ENCODE measurements at places on chromosomes 4 and X. TPM values are rescaled to one million over a fixed set of nuclear protein-coding genes. Genes with fewer than 3 reads are reported as not detected.

The PHOX2B gene
- total RNA-seq, result not detected

DNA sequence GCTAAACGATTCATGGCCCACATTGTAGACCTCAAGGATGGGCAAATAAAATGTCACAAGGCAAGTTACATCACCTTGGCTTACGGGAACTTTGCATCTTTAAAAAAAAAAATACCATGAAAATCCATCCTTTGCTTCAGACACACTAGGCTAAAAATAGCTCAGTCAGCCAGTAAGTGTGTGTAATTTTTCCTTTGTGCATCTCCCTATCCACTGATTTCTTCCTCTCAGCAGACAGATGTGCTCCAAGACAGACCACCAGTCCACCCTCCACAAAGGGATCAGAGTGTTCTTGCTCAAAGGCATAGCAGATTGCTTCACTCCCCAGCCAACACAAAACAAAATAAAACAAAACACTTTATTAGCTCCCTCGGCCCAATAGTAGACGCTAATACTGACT is 14.6 kb downstream of the LDB2 start:
- H3K4me3 ChIP-seq, result no peak overlapping the region
- H3K4me1 ChIP-seq, result no peaks in the 10 kb centered on the region
- DNase-seq, result no peak
- peaks cover 12% of the 10 kb centered on the region for H3K36me3 ChIP-seq

DNA sequence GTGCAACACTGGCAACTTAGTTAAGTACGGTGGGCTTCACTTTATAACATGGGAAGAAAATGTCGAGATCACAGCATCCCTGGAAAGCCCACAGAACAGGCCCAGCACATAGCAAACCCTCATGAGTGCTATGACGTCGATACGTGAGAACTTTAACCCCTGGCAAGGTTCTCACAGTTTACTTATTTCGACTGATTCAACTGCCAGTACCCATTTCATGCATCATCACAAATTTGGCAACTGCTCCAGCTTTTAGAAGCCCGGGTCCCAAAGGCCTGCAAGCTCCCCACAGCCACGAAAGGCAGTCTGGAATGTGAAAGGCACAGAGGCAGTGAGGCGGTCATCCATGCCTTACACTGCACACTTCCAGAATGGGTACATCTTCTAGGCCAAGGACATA is 41.2 kb downstream of the RELL1 start:
- no peak overlapping the region for H3K27ac ChIP-seq
- DNase-seq, result no peak
- no peaks in the 10 kb centered on the region for H3K4me1 ChIP-seq
- H3K4me3 ChIP-seq, result no peak overlapping the region
- H3K36me3 ChIP-seq, result peaks cover 22% of the 10 kb centered on the region

DNA sequence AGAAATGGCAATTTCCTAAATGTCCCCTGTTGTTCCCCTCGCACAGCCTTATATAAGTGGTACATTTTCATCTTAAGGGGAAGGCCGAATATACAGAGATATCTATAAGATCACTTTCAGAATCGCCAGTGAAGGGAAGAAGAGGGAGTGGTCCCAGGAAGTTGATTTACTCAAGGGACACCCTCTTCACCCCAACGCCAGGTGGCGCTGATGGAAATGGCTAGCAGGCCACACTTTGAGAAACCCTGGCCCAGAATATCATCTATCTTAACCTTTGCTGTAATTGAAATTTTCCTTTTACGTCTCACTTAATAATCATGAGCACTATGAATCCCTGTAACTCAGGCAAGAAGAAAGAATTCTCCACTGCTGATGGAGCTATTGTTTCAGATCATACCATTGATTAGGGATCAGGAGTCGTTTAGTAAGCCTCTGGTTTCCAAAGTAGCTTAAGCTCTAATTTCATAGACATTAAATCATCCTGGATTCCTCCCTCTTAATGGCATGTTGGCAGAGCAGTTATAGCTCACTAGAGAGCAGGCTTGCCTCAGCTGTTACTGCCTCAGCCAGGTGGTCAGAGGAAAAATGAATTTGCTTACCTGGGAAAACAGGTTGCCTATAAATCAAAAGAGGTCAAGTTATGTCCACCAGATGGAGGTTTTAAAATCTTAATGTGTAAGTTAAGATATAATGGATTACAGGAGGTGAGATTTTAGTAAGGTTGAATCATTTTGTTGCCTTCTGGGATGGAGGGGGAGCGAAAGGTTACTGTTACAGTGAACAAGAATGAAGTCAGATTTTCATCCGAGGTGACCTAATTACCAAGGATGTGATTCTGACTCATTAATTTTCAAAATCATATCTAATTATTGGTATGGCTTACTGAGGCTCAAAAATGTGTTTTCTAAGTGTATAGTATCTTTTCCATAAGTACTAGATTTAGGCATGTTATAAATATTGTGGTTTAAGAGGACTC is 941.2 kb upstream of the TENM3 start:
- no peak for DNase-seq
- H3K4me3 ChIP-seq, result no peak overlapping the region
- H3K4me1 ChIP-seq, result no peaks in the 10 kb centered on the region
- no peak overlapping the region for H3K27ac ChIP-seq

The PAGE1 gene
- not detected for total RNA-seq

GRCh38 chr4:116132946-116133345 is 952.4 kb downstream of the TRAM1L1 start:
- H3K4me1 ChIP-seq, result no peaks in the 10 kb centered on the region
- H3K36me3 ChIP-seq, result no peaks in the 10 kb centered on the region
- no peaks in the 10 kb centered on the region for H3K27me3 ChIP-seq
- DNase-seq, result no peak

DNA sequence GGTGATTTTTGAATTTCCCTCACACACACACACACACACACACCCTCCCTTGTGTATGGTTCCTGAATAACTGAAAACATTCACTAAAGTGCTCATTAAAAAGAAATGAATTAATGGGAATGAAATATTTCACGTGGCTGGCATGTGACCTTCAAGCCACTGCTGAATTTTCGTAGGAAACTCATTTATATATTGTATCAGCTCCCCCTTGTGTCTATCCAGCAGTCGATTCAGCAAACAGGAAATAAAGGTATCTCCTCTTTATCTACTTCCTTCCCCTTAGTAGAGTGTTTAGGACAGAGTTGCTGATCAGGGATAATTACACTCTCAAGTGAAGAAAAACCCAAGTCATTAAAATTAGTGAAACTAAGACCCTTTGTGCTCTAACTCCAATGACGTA is 912.6 kb upstream of the LCORL start:
- no peak overlapping the region for H3K4me3 ChIP-seq
- no peaks in the 10 kb centered on the region for H3K27me3 ChIP-seq
- DNase-seq, result no peak
- no peaks in the 10 kb centered on the region for H3K4me1 ChIP-seq
- no peaks in the 10 kb centered on the region for H3K36me3 ChIP-seq

- H3K36me3 ChIP-seq, result no peaks in the 10 kb centered on the region
- no peak for DNase-seq
- no peak overlapping the region for H3K4me3 ChIP-seq
- peaks cover 26% of the 10 kb centered on the region for H3K4me1 ChIP-seq
- no peaks in the 10 kb centered on the region for H3K27me3 ChIP-seq
Observed at GRCh38 chr4:86967073-86967472, 32.3 kb downstream of the AFF1 start.

The TMPRSS11F gene
- not detected for total RNA-seq

The GLOD5 gene
- not detected for total RNA-seq

DNA sequence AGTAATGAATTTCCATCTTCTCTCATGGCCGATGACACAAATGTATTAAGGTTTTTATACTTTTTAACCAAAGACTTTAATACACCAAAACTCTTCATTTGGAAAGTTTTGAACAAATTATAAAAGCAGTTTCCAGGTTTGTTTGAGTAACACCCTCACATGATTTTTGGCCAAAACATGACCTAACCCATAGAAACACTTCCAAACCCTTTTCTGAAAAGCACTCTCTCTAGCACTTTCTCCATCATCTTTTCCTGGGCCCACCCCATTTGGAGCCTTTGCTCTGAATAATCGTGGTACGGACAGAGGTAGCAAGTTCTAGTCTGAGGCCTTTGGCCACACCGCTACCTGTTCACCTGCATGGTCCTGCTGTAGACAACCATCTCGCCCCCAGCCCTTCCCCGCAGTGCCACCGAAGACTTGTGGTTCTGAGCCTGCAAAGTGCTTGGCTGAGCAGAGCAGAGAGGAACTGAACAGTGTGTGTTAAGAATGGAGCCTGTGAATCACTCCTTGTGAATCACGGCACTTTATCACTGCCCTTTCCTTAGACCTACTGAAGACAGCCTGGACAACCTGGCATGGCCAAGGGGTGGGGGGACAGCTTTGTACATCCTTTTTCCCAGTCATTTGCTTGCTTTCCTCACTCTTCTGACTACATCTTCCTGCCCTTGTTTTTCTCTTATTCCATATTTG is 181.8 kb downstream of the PTTG2 start:
- peak; percentile 67 for DNase-seq
- H3K27me3 ChIP-seq, result no peaks in the 10 kb centered on the region
- peaks cover 29% of the 10 kb centered on the region for H3K36me3 ChIP-seq
- H3K4me3 ChIP-seq, result no peak overlapping the region
- peak overlapping the region; percentile 49 for H3K27ac ChIP-seq
- no peaks in the 10 kb centered on the region for H3K4me1 ChIP-seq

DNA sequence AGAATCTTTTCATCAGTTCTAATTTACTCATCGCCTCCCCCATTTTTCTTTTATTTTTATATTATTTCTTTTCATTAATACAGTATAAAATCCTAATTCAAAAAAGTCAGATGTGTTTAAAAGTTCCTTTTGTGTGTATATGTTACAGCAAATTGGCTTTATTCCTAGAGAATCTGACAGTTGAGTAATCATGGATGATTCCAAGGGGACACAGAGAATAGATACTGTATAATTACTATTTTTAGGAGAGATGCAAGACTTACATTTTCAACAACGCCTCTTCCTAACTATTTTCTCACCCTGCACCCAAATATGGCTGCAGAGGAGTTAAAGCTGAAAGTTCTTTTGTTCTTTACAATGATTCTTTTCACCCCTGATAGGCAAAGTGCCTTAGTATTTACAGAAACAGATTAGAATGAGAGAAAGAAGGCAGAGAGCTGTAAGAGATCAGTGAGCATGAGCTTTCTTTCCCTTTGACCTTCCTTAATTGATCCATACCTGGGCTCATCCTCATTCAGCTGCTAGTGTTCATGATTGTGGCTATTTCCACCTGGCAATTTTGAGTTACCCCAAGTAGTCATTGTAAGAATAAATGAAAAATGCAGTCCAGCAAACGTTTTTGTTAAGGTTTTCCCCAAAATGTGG is 210.8 kb downstream of the SLC4A4 start:
- no peak for DNase-seq
- no peak overlapping the region for H3K27ac ChIP-seq
- no peak overlapping the region for H3K4me3 ChIP-seq

DNA sequence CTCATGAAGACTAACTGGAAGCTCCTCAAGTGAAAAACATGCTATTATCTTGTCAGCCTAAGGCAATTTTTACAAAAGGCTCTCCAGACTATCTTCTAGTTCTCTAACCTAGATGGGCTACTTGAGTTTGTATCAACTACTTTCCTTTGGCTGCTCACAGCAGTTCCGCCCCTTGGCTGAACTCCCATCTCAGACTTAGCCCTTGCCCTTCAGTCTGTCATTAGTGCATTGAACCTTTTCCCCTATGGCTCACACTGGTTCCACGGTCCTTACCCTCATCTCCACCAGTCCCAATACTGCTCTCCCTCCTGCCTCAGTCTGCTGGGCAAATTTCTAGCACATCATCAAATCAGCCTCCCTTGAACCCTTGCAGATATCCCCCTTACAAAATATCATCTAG is 362.3 kb downstream of the PPP1R2C start:
- H3K36me3 ChIP-seq, result no peaks in the 10 kb centered on the region
- no peak for DNase-seq
- H3K27me3 ChIP-seq, result no peaks in the 10 kb centered on the region
- H3K27ac ChIP-seq, result no peak overlapping the region

The DMP1 gene
- total RNA-seq, result not detected

DNA sequence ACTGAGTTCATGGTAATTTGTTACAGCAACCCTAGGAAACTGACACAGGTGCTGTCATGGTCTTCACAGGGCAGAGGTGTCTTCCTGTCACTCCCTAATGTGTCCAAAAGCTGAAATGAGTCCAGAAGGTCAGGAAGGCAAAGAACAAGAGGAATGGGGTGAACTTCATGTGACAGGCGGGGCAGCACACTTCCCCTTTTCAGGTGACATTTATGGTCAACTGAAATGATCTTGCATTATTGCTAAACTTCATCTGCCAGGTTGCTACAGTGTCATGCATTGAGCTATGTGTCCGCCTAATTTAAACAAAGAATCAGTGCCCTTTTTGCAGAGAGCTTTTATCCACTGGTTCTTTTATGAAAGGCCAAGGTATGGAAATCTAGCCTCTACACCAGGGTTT is 15.9 kb upstream of the CCDC149 start:
- no peak overlapping the region for H3K27ac ChIP-seq
- no peaks in the 10 kb centered on the region for H3K36me3 ChIP-seq
- no peak overlapping the region for H3K4me3 ChIP-seq
- no peaks in the 10 kb centered on the region for H3K4me1 ChIP-seq

DNA sequence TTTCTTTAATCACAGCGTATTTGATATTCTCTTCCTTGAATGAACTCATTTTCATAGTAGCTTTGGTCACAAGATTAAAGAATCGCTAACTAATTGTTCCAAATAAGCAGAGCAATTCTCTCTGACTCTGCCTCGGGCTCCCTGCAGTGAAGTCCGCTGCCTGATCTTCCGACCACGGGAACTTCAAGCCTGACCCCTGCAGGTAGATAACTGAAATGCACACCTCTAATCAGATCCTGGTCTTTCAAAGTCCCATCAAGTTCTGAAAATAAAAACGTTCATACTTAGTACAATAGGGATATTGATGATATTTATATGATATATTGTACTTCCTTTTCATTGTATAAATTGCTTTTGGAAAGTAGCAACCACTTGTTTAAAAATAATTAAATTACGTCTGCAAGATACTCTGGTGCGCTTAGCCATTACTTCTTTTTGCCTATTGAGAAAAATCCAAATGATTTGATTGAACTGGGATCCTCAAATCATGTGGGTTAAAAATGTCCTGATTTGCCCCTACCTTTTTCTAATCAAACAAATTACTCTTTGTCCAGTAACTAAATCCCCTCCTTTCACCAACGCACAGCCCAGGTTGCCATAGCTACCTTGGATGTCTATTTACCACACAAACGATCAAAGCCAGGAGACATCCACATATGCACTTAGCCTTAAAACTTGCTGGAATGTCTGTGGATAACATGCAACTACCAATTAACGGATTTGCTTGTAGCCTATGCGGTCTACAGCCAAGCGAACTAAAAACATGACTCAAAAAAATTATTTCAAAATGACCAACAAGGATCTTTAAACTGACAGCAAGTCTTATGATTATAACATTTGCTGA is 4.2 kb downstream of the MID1 start:
- no peaks in the 10 kb centered on the region for H3K4me1 ChIP-seq
- H3K4me3 ChIP-seq, result no peak overlapping the region
- H3K27me3 ChIP-seq, result no peaks in the 10 kb centered on the region

- H3K4me1 ChIP-seq, result no peaks in the 10 kb centered on the region
- H3K27ac ChIP-seq, result no peak overlapping the region
- H3K36me3 ChIP-seq, result no peaks in the 10 kb centered on the region
- H3K27me3 ChIP-seq, result no peaks in the 10 kb centered on the region
- no peak for DNase-seq
Observed at GRCh38 chr4:2177443-2178093, 64.4 kb downstream of the HAUS3 start.

The HCCS gene
- total RNA-seq, result 25.0 TPM
